ENCODE measurements at places on chromosomes 6 and 20. TPM values are rescaled to one million over a fixed set of nuclear protein-coding genes. Genes with fewer than 3 reads are reported as not detected.

DNA sequence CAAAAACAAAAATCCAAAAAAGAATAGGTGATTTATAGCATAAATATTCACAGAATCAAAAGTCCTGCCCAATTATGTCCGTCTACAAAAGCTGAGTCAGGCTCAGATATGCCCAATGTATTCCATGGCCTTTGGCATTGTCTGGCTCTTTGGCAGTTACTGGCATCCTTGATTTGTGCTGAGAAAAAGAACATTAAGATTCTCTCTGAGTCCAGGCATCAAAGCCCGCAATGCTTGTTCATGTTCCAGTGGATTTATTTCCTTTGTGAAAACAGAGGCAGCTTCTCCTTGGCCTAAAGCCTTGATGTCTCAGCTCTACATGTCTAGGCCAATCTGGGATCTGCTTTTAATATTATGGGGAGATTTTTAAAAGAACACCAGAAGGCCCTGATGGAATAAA, 76.1 kb upstream of the SLC4A11 start:
- no peak for DNase-seq

DNA sequence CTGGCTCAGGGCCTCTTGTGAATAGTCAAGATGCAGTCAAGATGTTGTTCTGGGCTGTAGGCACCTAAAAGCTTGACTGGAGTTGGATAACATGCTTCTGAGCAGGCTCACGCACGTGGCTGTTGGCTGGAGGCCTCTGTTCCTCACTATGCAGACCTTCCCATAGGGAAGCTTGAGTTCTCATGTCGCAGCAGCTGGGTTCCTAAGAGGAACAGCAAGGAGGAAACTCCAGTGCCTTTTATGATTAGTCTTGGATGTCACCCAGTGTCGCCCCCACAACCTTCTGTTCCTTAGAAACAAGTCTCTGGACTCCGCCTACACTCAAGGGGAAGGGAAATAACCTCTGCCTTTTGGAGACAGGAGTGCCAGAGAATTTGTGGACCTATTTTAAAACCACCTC, 210.7 kb downstream of the BCAS1 start:
- no peak for DNase-seq

GRCh38 chr20:59895908-59896307, 37.5 kb downstream of the SYCP2 start:
- DNase-seq = no peak

- no peak for DNase-seq
Measured at GRCh38 chr6:152471456-152472265, 165.5 kb downstream of the SYNE1 start.

DNA sequence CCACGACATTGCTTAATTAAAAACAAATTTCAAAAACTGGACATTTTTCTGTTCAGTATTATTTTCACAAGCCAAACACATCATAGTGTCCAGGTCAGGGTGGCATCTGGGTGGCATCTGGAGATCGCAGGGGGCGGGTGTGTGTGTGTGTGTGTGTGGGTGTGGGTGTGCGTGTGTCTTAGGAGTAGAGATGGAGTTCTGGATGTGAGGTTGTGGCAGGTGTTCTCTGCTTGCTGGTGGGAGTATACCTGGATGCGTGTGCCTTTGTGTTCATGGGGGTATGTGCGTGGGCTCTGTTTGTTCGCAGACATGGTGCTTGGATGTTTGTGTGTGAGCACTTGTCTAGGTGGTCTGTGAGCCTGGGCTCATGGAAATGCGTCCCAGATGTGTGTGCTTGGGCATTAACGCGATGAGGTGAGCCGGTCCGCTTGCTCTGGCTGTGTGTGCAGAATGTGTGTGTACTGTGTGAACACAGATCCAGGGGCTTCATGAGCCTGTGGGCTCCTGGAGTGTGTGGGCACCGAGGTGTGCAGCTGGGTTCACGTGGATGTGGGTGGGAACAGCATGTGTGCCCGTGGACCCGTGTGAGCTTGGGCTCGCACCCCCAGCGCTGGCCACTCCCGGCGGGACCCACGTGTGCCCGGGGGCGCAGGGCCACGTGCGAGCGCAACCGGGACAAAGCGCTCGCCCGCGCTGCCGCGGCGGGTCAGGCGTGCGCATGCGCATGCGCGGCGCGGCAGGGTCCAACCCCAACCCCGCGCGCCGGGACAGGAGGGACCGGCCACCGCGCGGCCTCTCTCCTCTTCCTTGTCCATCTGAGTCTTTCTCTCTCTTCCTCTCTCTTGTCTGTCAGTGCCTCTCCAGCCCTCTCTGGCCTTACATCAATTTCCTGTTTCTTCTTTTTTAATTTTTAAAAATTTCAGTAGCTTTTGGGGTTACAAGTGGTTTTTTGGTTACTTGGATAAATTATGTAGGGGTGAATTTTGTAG, 60.4 kb downstream of the SRC start:
- no peak for DNase-seq

DNA sequence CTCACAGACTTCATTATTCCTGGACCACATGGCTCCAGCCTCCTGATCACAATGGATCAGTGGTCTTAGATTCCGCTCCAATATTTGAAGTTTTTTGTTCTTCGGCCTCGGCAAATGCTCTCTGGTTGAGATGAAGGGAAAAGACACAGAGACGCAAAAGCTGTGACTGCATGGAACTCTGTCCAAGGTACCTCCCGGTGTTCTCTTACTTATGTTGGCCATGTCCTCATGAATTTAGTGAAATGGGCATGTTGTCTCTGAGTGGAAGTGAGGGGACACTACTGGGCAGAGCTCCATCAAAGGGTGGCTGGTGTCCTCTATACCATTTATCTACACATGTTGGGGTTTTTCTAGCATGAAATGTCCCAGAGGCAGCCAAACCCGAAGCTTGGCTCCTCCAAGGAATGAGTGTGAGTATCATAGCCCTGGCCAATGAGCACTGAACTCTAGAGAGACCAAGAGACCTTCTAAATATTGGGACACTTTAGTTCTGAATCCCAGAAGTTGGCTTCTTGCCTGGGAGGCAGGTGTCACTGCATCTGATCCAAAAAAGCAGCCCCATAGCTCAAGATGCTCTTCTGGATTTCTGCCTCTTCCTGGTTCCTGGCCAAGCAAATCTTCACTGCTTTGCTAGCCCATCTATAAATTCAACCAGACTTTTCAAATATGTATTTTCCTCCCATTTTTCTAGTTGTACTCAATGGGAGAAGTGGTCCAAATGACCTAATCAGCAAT, 34.1 kb downstream of the HLA-G start:
- no peak for DNase-seq

- no peak for DNase-seq
Measured at GRCh38 chr6:20159781-20160540, 52.3 kb downstream of the MBOAT1 start.

- no peak for DNase-seq
Measured at GRCh38 chr6:28354688-28355554, 5.2 kb downstream of the ZKSCAN3 start.

DNA sequence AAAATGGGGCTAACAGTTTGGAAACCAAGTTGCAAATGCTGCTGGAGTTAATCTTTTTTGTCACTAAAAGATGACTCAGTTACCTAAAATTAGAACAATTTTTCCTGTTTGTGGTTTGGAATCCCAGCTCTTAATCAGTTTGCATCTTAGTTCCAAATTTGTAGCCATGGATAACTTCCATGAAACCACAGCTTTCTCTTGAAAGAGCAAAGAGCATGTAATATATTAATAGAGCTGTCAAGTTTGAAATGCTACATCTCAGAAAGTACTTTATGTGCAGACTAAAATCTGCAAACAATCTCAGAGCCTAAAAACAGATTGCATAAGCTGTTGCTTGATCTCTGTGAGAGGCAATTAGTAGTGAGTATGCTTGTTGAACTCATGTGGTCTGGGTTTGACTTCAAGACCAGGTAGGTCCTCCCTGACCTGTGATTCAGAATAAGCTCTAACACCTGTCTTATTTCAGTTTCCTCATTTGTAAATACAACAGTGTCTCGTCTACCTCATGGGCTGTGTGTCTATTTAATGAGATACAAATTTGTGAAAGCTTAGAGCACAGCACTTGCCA, 23.5 kb downstream of the DHX35 start:
- no peak for DNase-seq

GRCh38 chr6:53062169-53062539, 3.0 kb upstream of the FBXO9 start:
- no peak for DNase-seq

DNA sequence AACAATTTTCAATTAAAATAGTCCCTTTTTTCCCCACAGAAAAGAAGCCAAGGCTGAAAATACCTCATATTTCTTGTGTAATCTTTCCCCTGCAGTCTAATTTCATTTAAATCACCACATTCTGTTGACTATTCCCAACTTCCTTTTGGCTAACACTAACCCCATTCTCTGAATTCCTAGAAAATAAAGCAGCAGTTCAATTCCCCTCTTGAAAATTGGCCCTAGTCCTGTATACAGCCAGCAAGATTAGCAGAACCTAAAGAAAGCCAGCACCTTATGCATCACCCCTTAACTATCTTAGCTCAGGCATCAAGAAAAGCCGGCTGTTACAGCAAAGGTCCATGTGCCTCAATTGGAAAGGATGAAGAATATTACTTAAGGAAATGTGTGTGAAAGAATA, 69.7 kb downstream of the MDN1 start:
- no peak for DNase-seq

DNA sequence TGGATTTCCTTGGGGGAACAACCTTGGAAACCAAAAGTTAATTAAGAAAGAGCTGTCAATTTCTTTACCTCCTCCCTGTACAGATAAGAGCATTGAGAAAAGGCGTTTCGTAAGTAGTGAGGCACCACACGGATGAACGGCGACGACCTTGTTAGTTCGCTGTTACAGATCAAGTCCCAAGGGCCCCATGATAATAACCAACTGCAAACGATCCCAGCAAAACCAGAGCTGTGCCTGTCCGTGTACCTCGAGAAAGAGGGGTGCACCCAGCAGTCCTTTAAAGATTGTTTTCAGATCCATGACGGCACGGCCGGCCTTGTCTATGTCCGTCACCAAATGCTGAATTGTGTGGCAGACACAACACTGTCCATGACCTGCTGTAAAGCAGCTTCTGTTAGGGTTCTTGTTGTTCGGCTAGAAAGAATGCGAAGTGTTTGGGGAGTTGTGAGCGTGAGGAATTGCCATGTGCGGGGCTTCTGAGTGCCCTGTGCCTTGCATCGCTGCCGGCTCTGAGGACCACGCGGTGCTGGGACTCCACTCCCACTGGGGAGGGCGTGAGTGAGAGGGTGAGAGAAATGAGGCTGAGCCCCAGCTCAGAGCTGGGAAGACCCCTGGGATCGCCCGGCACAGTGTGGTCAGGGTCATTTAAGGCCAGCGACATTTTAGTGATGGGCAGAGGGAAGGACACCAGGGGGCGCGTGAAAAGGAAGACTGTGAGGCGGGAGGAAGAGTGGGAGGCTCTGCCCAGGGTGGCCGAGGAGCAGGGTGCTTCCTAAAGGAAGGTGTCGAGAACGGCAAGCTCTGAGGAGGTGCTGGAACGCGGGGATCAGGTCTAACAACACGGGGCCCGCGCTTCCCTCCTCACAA, 136.8 kb upstream of the RPS6KA2 start:
- no peak for DNase-seq

GRCh38 chr20:23305098-23305497, 45.5 kb upstream of the NXT1 start:
- no peak for DNase-seq

- no peak for DNase-seq
Measured at GRCh38 chr20:35739294-35740163, 2.5 kb downstream of the RBM39 start.

- no peak for DNase-seq
Measured at GRCh38 chr6:113824866-113825265, 32.3 kb upstream of the MARCKS start.

DNA sequence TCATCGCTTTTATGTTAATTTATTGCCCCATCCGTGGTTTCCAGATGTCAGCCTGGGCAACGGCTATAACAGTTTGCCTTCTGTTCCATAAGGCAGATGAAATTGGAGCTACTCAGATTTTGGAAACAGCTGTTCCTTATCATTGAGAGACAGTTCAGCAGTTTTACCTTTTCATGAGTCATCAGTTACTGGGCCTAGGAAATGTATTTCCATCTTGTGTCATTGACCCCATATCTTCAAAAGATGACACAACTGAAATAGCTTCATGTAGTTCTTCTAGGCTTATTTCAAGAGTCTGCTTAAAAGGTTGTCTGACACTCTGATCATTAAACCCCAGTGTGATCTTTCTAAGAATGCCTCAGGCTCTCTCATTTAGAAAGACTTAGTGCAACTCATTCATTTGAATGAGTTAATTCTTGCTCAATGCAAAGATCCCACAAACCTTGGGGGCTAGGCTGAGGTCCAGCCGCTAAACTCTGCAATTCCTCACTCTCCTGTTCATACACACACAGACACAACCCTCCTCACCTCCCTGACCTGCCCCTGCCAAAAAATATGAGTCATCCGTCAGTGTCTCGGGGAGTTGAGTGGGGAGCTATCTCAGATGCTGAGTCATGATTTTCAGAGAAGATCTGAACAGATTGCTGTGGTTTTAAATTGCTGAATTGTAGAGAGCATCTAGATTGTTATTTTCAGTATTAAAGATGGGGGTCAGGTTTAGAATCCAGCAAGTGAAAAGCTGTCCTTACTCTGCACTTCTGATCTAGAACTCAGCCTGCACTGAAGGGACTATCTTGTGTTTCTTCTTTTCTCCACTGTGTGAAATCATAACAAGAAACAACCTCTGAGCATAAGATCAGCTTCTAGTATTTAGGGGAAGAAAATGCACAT, 61.8 kb downstream of the RPP40 start:
- no peak for DNase-seq

GRCh38 chr6:62474793-62475192, 188.8 kb upstream of the KHDRBS2 start:
- DNase-seq = no peak

DNA sequence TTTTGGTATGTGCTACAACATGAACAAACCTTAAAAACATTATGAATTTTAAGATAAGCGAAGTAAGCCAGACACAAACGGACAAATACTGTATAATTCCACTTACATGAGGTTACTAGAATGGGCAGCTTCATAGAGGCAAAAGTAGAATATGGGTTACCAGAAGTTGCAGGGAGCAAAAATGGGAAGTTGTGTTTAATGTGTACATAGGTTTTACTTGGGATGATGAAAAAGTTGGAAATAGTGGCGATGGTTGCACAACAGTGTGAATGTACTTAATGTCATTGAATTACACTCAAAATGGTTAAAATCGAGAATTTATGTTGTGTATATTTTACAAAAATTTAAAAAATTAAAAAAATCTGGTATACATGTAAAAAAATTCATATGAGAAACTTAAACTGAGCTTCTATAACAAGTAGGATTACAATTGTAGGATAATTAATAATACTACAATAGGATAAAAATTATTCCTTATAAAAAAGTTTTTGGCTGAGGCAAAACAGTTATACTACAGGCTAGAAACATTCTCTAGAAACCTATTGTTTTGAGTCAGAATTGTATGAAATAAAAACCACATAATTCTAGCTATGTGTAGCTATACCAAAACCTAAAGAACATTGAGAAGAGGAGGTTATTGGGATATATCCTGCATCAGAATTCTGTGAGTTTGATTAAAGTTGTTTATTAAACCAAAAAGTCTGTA, 24.8 kb upstream of the DYNLRB1 start:
- no peak for DNase-seq

Gene FRK
- 7.3 TPM for total RNA-seq

Gene NFATC2
- total RNA-seq = 8.8 TPM

Gene ARMC2
- total RNA-seq = 7.2 TPM

Gene GJA10
- total RNA-seq = not detected

Gene MBOAT1
- 30.3 TPM for total RNA-seq

Gene DEFB113
- not detected for total RNA-seq

Gene SLC17A1
- total RNA-seq = not detected

Gene ARFGAP1
- 53.1 TPM for total RNA-seq

Gene TAAR2
- not detected for total RNA-seq

Gene BMP5
- total RNA-seq = 78.7 TPM

Measured in urinary bladder (tissue), 4 donors.